ENCODE measurements at places on chromosomes 4 and X.

DNA sequence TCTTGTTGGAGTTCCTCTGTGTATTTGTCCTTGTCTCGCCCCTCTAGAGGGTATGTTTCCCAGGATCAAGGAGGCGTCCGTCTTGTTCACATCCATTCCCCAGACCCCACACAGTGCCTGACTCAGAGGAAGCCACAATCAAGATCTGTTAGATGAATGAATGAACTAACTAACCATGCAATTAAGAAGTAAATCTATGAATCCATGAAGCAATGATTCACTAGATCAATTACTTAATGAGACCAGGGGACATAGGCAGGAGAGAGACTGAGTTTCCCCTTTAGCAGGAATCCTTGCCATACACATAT lies 11.9 kb downstream of the BLOC1S4 start:
- DNase-seq, result no peak

GRCh38 chr4:94534401-94535312 lies 82.9 kb downstream of the PDLIM5 start:
- DNase-seq, result peak; percentile 1

GRCh38 chr4:17400686-17401085 lies 111.2 kb downstream of the QDPR start:
- no peak for DNase-seq

GRCh38 chr4:56261027-56261426 lies 126.3 kb downstream of the AASDH start:
- DNase-seq, result no peak

DNA sequence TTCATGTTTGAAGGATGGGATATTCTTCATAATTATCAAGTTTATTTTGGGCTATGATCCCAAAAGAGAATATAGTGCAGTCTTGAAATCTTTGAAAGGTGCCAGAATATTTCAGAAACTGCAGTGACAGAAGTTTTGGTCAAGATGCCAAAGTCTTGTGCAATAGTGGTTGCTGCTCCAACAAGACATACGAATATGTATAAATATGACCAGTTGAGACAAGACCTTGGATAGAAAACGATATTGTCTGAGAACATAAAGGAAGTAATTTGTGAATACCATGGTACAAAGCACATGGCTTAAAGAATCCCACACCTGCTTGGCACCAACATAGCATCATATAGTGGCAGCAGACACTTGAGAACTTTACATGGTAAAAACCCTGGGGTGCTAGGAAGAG lies 48.6 kb upstream of the AMELX start:
- no peak for DNase-seq

DNA sequence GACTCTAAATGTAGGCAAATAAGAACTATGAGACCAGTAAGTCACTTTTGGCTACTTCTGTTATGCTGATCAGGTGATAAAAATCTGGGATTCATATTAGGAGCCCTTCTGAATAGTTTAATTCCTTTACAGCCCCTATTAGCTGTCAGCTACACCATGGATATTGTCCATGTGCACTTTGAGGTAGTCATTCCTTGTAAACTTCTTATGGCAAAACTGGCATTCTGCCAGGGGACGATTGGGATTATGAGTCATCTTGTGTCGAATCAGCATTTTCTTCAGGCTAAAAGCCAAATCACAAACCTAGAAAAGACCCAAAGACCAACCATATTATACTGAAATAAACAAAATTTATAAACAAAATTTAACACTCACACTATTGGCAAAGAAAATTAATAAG lies 227.6 kb downstream of the PRDM5 start:
- no peak for DNase-seq

GRCh38 chr4:2962614-2963174 lies 512 bp downstream of the NOP14 start:
- DNase-seq, result peak; percentile 81

DNA sequence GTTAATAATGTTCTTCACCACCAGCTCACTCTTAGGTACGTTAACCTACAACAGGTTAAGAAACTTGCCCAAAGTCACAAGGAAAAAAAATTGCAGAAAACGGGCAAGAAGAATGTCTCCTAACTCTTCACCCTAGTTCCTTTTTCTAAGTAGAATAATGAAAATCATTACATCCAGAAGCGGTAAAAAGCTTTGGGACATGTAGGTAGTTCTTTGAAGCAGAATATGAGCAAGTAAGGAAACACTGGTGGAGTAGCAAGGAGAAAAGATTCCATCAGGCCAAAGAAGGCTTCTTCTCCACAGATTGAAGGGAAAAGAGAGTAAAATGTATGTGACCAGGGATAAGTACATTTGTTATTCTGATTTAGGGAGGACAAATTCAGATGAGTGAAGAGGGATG lies 4.1 kb downstream of the CAMK2D start:
- no peak for DNase-seq

DNA sequence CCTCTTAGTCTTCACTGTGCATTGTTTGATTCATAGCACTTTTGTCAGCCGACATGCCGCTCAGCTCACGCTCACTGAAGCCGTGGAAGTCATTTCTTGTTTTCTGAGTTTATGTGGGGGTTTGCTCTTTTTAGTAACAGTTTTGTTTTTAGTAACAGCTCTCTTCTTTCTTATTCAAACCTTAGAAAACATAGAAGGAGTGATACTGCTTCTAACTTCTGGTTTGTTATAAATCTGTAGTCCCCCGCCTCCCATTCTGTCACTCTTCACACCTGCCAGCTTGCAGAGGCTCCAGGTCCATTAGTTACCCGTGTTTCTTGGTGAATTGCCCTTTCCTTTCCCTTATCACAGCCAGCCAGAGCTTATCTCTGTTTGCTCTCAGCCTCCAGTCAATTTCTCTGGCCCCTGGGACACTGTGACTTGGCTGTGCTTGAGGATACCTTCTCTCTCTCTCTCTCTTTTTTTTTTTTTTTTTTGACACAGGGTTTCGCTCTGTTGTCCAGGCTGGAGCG lies 50.5 kb downstream of the GRK4 start:
- no peak for DNase-seq
